ENCODE measurements at places on chromosomes 5 and 9.
A peak's percentile ranks its signal among the peaks of the same experiment; 100 is the strongest.

- DNase-seq: peak; percentile 78
Observed at GRCh38 chr5:141734501-141735229, 52.6 kb upstream of the ARAP3 start.

DNA sequence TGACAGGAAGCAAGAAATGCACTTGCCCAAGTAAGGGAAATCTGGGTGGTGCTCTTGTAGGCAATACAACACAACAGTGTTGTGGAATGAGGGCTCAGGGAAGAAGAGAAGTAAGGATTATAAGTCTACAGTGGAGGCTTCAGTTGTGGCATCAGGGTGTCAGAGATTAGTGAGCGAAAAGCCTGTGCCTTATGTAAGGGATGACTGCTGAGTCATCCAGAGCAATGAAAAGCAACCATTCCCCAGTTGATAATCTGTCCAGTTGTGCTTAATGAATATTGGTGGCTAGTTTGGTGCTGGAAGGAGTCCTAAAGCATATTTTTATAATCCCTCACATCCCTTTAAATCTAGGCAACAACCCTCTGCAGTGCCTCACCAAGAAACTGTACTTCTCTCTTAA, 42.0 kb downstream of the FBXO38 start:
- DNase-seq: no peak

- no peak for DNase-seq
Observed at GRCh38 chr9:134210511-134210907, 46.1 kb upstream of the RNU6ATAC start.

DNA sequence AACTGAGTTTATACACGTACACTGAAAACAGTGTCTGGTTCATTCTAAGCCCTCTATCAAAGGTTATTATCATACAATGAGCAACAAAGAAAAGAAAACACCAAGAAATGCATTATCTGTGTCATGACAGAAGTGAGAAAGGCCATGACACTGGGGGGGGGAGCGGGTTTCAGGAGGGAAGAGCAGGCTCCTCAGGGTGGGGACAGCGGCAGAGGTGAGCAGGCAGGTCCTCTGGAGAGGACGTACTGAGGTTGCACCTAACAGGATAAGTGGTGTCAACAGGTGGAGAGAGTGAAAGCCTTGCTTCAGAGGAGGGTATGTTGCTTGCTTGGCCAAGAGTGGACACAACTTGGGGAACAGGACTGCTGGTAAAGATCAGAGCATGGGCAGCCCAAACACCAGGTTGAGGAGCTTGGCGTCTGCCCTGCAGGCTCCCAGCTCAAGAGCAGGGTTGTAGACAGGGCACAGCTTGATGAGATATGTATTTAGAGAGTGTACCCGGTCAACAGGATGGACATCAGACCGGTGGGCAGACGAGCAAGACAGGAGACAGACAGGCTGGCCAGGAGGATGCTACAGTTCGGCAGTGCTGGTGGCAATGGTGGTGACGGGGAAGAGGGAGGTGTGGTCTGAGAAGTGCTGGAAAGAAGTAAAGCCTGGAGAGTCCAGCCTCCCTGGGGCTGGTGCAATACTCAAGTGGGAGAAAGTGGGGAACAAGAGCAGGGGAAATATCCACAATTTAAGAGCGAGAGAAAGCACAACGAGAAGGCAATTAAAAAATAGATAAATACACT, 10.3 kb downstream of the WHRN start:
- no peak for DNase-seq

DNA sequence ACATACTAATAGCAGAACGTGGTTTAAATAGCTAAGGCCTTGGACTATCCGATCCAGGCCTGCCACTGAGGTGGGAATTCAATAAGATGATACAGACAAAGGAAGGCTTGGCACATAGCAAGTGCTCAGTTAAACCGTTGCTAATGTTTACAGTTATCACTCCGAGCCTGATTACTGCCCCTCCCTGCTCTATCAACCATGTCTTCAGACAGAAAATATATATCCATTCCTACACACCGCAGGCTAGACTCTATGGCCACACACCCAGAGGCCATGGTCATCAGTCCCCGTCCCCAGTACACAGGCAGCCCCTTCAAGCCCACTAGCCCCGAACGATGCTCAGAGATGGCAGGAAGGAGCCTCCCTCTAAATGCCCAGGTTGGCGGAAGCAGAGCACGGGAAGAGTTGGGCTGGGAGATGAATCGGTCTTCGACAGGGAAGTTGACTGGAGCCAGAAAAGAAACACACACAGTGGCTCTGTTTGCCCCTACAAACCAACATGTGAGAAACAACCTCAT, 49.7 kb upstream of the STXBP1 start:
- no peak for DNase-seq

- DNase-seq: no peak
Observed at GRCh38 chr9:102521097-102521755, 473.9 kb upstream of the CYLC2 start.

- peak; percentile 71 for DNase-seq
Observed at GRCh38 chr5:53481887-53482716, 1.7 kb downstream of the FST start.

GRCh38 chr5:149528281-149529060, 22.8 kb downstream of the CSNK1A1 start:
- no peak for DNase-seq

DNA sequence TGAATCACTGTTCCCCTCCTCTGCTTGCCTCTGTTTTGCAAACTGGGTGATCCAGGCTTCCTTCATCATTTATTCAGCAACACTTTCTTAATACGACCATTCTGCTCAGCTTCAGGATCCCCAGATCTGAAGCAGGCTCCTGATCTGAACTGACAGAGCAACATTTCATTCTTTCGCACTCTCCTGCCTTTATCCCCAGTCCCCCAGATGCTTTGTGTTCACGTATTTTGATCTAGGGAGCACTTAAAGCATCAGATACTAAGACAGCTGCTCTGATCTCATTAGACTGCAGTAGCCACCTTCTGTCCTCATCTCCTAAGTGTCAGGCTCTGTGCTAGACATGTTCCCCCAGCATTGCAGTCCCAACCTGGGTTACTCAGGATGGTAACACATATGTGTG, 158.0 kb downstream of the TRIO start:
- no peak for DNase-seq

DNA sequence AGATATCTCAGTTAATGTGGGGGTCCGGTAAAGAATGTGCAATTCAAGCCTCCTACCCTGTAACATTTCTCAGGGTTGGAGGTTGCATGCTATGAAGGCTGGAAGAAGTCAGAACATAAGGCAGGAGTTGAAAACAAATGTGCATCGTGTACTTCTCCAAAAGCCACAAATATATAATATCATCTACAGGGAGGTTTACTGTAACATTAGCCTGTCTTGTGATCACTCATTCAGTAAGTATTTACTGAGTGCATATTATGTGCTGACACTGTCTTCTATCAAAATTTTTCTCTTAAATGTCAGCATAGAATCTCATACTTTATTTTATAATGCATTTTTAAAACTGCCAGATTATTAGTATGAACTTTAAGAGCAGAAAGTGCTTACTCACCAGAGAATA, 105.6 kb upstream of the ZNF366 start:
- DNase-seq: no peak

DNA sequence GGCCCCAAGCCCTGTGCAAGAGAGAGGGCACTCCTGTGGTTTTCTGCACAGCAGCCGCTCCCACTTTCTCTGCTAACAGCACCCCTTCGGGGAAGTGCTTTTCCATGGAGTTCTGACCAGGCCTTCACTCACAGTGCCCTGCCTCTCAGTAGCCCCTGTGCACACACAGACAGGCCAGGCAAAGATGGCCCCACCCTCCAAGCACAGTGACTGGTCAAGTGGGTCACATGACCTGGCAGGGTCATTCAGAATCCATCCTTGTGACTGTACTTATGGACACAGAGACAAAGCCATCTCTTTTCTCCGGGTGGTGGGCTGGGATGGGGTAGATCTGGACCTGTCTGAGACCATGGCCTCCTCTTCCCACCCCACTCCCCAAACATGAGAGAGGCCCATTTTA, 82.5 kb downstream of the PSD2 start:
- no peak for DNase-seq

- no peak for DNase-seq
Observed at GRCh38 chr5:150595466-150596031, 44.9 kb upstream of the SYNPO start.

GRCh38 chr5:1172670-1173404, 28.6 kb upstream of the SLC6A19 start:
- DNase-seq: no peak

- DNase-seq: no peak
Observed at GRCh38 chr5:149584121-149584520, 2.8 kb downstream of the ARHGEF37 start.

- DNase-seq: no peak
Observed at GRCh38 chr5:176458904-176459561, 10.8 kb downstream of the FAF2 start.

DNA sequence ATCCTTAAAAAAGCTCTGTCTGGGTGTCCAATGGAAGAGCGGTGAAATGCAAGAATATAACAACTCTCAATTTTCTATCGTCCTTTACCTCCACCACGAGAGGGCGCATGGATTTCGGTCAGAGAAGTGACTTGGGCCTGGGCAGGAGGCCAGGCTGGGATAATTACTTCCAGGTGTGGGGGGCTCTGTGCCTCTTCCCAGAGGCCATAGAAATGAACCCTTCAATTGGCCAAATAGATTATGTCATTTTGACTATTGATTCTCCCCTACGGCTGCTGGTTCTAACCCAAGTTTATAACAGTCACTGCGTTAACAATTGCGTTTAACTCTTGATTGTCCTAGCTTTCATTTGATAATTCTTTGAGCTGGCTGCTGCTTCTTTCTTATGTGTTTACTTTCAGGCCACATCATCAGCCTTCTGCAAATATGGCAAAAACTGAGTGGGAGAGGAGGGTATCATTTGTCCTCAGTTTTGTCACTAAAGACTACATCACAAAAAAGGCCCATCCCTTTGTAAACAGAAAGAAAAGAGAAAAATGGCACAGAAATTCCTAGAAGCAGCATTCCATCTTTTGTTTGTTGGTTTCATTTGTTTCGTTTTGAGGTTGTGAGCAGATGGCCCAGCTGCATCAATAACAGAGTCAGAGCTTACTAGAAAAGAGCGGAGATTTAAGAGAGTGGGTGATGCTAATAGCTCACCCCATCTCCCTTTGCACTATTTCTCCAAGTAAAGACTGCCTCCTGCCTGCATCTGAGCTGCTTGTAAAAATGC, 45.4 kb upstream of the ZFR start:
- DNase-seq: peak; percentile 76

GRCh38 chr5:172556971-172557461, 84.0 kb upstream of the NEURL1B start:
- DNase-seq: peak; percentile 58

GRCh38 chr9:127714951-127715469, 453 bp downstream of the PTRH1 start:
- no peak for DNase-seq

DNA sequence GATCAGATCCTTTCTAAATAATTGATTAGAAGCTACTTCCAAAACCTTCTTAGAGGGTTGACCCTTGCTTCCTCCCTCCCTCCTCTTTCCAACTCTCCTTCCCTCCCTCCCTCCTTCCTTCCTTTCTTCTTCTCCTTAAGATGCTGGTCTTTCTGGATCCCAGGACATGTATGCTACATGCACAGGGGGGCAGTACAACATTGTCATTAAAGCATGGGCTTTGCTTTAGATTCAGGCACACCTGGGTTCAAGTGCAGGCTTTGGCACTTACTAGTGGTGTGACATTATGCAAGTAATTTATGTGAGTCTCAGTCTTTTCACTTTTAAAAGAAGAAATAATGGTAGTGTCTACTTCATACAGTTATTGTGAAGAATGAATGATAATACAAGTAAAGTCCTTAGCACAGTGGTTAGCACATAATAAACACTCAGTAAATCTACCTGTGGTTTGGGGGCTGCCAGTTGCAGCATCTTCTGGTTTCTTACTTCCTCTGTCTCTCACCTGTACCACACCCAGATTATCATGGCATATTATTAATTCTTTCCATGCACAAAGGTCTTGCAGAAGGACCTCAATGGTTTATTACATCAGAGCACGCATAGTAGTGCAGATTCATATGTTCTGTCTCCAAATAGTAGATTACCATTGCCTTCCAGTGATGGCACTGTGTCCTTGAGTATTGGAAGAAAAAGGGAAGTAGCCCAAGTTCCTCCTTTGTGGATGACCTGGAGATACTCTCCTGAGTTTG, 154.1 kb downstream of the ARHGAP26 start:
- DNase-seq: no peak

Data from ecto neural progenitor cell (in vitro differentiated cells).